ENCODE measurements at places on chromosomes 13 and 19.
A peak's percentile ranks its signal among the peaks of the same experiment; 100 is the strongest.

DNA sequence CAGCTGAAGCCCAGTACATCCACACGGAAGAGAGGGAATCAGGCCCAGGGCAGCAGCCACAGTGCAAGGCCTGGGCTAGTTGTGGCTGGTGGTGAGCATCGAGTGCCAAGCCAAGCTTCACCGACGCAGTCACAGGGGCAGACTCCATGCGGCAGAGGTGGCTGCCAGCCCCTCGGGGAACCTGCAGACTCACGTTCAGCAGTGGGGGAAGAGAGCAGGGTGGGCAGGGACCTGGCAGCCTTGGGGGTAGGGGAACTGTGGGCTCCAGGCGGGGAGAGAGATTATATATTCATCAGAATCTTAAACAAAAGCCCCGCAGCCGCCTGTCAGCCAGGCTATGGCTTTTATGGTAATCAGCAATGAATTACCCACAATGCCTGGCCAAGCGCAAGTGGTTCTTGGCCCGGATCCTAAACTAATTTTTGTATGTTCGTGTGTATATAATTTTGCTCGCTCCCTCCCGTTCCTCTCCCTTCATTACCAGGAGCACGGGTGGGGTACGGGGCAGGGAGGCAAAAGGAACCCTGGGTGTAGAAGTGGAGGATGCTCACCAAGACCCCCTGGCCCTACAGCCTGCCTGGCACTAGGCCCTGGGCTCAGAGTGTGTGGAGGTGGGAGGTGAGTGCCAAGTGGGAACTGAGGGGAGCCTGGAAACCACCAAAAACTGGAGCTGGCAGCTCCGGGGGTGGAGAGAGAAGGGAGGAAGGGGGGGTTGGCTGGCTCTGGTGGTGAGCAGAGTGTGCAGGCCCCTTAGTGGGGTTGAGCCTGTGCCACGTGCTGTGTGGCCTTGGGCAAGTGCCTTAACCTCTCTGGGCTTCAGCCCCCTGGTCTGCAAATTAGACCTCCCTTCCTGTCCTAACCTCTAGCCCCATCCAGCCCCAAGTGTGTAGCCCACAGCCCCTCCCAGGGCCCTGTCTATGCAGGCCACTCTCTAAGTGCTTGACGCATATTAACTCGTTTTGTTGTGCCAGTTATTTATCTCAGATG is 31.9 kb downstream of the PTPRS start:
- H3K36me3 ChIP-seq: no peaks in the 10 kb centered on the region
- DNase-seq: peak; percentile 73
- H3K27me3 ChIP-seq: no peaks in the 10 kb centered on the region

- no peaks in the 10 kb centered on the region for H3K4me1 ChIP-seq
- no peak overlapping the region for H3K4me3 ChIP-seq
- H3K27ac ChIP-seq: no peak overlapping the region
- H3K36me3 ChIP-seq: no peaks in the 10 kb centered on the region
Measured at GRCh38 chr19:29596885-29597525, 9.1 kb upstream of the POP4 start.

- peak overlapping the region; percentile 58 for H3K4me3 ChIP-seq
- peaks cover 35% of the 10 kb centered on the region for H3K4me1 ChIP-seq
- H3K27ac ChIP-seq: no peak overlapping the region
- H3K27me3 ChIP-seq: peaks cover 35% of the 10 kb centered on the region
Measured at GRCh38 chr13:36430247-36431203, 1.8 kb upstream of the CCNA1 start.

- peak within 1 kb of the TSS; percentile 72 for H3K4me3 ChIP-seq
- DNase-seq: peak; percentile 91
- peak within 1 kb of the TSS; percentile 95 for H3K27ac ChIP-seq
- H3K27me3 ChIP-seq: no peaks in the 10 kb centered on the region
- H3K4me1 ChIP-seq: peaks cover 76% of the 10 kb centered on the region
Measured at GRCh38 chr19:3365836-3366752, at the start of gene NFIC. Gene NFIC (plus strand): TSS chr19:3366583. CDS start chr19:3366637, 54 bp downstream.

DNA sequence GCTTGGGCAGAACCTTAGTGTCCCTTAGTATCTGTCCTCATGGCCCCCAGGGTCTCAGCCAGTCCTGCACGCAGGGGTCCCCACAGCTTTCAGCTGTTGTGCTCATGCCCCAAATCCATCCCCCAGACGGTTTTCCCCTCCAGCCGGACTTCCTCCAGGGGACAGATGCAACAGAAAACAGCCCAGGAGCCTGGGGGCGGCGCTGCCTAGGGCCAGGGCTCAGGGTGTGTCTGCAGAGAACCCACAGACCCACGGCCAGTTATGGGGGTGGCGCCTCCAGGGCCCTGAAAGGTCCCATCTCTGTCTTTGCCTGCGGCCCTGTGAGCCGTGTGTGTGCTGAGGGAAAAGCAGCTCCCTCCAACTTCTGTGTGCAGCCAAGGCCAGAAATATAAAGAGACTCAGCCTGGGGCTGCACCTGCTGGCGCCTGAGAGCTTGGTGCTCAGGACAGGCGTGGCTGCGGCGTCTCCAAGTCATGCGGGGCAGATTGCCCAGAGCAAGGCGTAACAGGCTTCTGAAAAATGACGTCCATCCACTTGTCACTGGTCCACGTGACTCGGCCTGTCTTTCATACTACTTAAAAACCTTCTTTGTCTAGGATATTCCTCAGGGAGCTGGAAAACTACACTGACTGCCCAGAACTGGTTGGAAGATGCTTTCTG is 22.1 kb upstream of the F7 start:
- DNase-seq: no peak
- H3K27ac ChIP-seq: no peak overlapping the region
- H3K4me3 ChIP-seq: no peak overlapping the region
- H3K4me1 ChIP-seq: peaks cover 11% of the 10 kb centered on the region

DNA sequence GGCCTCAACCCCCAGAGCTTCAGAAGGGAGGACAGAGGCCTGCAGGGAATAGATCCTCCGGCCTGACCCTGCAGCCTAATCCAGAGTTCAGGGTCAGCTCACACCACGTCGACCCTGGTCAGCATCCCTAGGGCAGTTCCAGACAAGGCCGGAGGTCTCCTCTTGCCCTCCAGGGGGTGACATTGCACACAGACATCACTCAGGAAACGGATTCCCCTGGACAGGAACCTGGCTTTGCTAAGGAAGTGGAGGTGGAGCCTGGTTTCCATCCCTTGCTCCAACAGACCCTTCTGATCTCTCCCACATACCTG is 969 bp upstream of the CEACAM5 start:
- no peaks in the 10 kb centered on the region for H3K36me3 ChIP-seq
- no peak overlapping the region for H3K27ac ChIP-seq
- H3K4me3 ChIP-seq: no peak overlapping the region

- DNase-seq: no peak
- no peak overlapping the region for H3K4me3 ChIP-seq
- H3K4me1 ChIP-seq: no peaks in the 10 kb centered on the region
- H3K27me3 ChIP-seq: no peaks in the 10 kb centered on the region
Measured at GRCh38 chr19:54572696-54573311, 786 bp upstream of the LILRA2 start.

DNA sequence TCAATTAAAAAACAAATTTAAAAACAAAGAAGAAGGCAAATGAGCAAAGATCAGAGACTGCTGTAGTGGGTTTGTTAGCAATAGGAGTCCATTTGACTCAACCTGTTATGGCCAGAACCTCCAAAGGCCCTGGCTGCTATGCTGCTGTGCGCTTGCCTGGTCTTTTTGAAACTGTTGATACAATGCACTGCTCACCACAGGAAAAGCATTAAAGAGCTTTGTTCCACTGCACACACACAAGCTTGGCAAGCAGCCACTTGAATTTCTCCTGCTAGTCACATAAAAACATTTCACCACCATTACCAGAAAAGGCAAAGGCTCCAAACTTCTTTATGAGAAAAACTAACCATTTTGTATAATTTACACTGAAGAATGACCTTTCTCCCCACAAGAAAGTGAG is 132.2 kb downstream of the FREM2 start:
- no peak overlapping the region for H3K4me3 ChIP-seq
- no peaks in the 10 kb centered on the region for H3K36me3 ChIP-seq
- peaks cover 5% of the 10 kb centered on the region for H3K4me1 ChIP-seq

GRCh38 chr19:31444931-31445330 is 95.7 kb upstream of the TSHZ3 start:
- H3K36me3 ChIP-seq: no peaks in the 10 kb centered on the region
- no peak overlapping the region for H3K4me3 ChIP-seq
- H3K27ac ChIP-seq: no peak overlapping the region
- DNase-seq: no peak

GRCh38 chr13:112962911-112963625 is 5.9 kb upstream of the MCF2L start:
- no peak overlapping the region for H3K27ac ChIP-seq
- no peaks in the 10 kb centered on the region for H3K36me3 ChIP-seq
- peaks cover 9% of the 10 kb centered on the region for H3K4me1 ChIP-seq
- DNase-seq: peak; percentile 70
- peaks cover 10% of the 10 kb centered on the region for H3K27me3 ChIP-seq

GRCh38 chr19:858868-859843 is at the start of gene CFD:
Gene CFD (plus strand): TSS chr19:859664. CDS start chr19:859690, 26 bp downstream.
- no peaks in the 10 kb centered on the region for H3K27me3 ChIP-seq
- peak within 1 kb of the TSS; percentile 62 for H3K4me3 ChIP-seq

DNA sequence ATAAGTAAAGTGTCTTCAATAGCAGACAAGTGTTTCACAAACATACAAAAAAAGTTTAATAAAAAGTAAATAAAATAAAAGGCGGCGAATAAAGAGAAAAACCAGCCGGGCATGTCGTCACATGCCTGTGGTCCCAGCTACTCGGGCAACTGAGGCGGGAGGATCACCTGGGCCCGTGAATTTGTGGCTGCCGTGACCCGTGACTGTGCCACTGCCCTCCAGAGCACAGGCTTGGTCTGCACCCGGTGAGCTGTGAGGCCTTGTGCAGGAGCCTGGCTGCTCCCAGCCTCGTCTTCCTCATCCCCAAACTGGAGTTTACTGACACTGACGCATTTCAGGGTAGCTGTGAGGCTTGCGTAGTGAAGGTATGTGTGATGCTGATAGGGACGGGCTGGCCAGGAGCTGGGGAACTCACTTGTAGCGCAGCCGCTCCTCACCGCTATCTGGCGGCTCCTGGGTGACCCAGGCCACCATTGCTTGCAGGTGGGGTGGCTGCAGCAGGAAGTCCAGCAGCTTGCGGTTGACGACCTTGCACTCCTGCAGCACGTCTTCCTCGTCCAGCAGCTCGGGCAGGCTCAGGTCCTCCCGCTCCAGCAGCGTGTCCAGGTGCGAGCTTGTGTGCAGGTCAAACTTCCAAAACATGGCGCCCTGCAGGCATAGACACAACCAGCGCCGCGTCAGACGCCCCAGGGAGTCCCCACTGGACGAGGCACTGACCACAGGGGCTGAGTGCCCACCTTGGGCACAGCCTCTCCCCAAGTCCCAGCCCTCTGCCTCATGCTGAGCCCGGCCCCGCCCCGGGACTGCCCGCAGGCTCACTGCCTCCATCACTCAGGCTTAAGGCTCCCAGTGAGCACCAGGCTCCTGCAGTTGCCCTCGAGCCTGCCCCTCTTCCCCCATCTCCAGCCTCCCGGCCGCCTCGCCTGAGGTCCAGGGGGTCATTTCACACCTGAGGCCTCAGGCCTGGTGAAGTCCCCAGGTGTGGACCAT is 12.1 kb downstream of the PPP6R1 start:
- H3K27me3 ChIP-seq: no peaks in the 10 kb centered on the region
- peaks cover 57% of the 10 kb centered on the region for H3K36me3 ChIP-seq
- peaks cover 41% of the 10 kb centered on the region for H3K4me1 ChIP-seq
- no peak overlapping the region for H3K27ac ChIP-seq
- H3K4me3 ChIP-seq: no peak overlapping the region

GRCh38 chr19:31831421-31832175 is 482.4 kb upstream of the TSHZ3 start:
- H3K4me3 ChIP-seq: no peak overlapping the region
- H3K27me3 ChIP-seq: no peaks in the 10 kb centered on the region
- H3K27ac ChIP-seq: no peak overlapping the region
- no peak for DNase-seq
- no peaks in the 10 kb centered on the region for H3K4me1 ChIP-seq
- H3K36me3 ChIP-seq: no peaks in the 10 kb centered on the region

- H3K27me3 ChIP-seq: no peaks in the 10 kb centered on the region
- H3K27ac ChIP-seq: no peak overlapping the region
- no peak overlapping the region for H3K4me3 ChIP-seq
Measured at GRCh38 chr13:45402641-45403040, 15.5 kb downstream of the SLC25A30 start.

GRCh38 chr13:110138700-110139036 is 168.3 kb downstream of the COL4A1 start:
- peaks cover 4% of the 10 kb centered on the region for H3K27me3 ChIP-seq
- no peaks in the 10 kb centered on the region for H3K36me3 ChIP-seq
- no peak for DNase-seq

DNA sequence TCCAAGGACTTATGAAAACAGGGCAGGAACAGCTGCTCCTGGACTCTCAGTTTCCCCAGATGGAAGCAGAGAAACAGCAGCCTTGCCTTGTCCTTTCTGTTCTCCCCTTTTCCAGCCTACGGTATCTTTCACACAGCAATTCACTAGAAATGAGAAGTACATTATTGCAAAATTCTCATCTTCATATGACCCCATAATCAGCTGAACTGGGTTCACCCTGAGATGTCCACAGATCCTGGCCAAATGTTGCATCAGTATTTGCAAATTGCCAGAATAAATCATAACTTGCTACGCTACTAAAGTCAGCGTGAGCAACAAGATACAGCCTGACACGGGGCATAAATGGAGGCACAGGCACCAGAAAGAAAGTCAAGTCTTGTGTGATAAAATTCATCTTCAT is 16.1 kb downstream of the VSTM1 start:
- H3K4me1 ChIP-seq: no peaks in the 10 kb centered on the region
- no peaks in the 10 kb centered on the region for H3K36me3 ChIP-seq

- peaks cover 5% of the 10 kb centered on the region for H3K36me3 ChIP-seq
- H3K4me1 ChIP-seq: peaks cover 4% of the 10 kb centered on the region
- H3K4me3 ChIP-seq: no peak overlapping the region
- DNase-seq: no peak
- peak overlapping the region; percentile 53 for H3K27ac ChIP-seq
- H3K27me3 ChIP-seq: no peaks in the 10 kb centered on the region
Measured at GRCh38 chr13:23799945-23800344, 89.3 kb downstream of the MIPEP start.

DNA sequence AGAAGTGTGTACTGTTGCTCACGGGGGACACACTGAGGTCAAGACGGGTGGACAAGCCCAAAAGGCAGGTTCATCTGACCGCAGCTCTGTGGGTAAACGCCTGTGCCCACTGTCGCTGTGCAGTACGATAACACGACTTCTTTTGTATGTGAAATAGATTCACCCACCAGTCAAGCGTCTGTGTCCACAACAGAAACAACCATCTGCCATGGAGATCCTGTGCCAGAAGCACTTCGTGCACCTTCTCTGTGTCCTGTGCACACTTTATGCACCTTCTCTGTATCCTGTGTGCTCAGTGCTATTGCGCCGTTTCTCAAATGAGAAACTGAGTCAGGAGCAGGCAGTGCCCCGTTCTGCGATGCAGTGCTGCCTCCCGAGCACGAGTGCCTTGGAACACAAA is 138.9 kb downstream of the ATP11A start:
- no peak for DNase-seq
- no peaks in the 10 kb centered on the region for H3K4me1 ChIP-seq
- H3K27ac ChIP-seq: no peak overlapping the region
- H3K27me3 ChIP-seq: no peaks in the 10 kb centered on the region
- no peak overlapping the region for H3K4me3 ChIP-seq

GRCh38 chr13:45240143-45240542 is 39.3 kb upstream of the KCTD4 start:
- no peak for DNase-seq
- no peak overlapping the region for H3K4me3 ChIP-seq
- no peaks in the 10 kb centered on the region for H3K36me3 ChIP-seq
- no peak overlapping the region for H3K27ac ChIP-seq
- peaks cover 31% of the 10 kb centered on the region for H3K4me1 ChIP-seq
- no peaks in the 10 kb centered on the region for H3K27me3 ChIP-seq

- DNase-seq: peak; percentile 65
- H3K27me3 ChIP-seq: no peaks in the 10 kb centered on the region
- H3K4me3 ChIP-seq: no peak overlapping the region
- H3K4me1 ChIP-seq: peaks cover 32% of the 10 kb centered on the region
- no peak overlapping the region for H3K27ac ChIP-seq
Measured at GRCh38 chr13:44271915-44272341, 101.7 kb upstream of the SERP2 start.

Data from suprapubic skin (tissue), 4 donors.